ENCODE measurements at places on chromosomes 5 and 9.

GRCh38 chr9:120463765-120464164, 116.2 kb downstream of the CDK5RAP2 start:
- DNase-seq: no peak

GRCh38 chr5:96144289-96144688, 182.6 kb upstream of the ELL2 start:
- DNase-seq: no peak

- no peak for DNase-seq
Observed at GRCh38 chr5:137401946-137402345, 97.2 kb downstream of the SPOCK1 start.

GRCh38 chr9:128059365-128059983, 7.6 kb downstream of the NAIF1 start:
- DNase-seq: no peak

DNA sequence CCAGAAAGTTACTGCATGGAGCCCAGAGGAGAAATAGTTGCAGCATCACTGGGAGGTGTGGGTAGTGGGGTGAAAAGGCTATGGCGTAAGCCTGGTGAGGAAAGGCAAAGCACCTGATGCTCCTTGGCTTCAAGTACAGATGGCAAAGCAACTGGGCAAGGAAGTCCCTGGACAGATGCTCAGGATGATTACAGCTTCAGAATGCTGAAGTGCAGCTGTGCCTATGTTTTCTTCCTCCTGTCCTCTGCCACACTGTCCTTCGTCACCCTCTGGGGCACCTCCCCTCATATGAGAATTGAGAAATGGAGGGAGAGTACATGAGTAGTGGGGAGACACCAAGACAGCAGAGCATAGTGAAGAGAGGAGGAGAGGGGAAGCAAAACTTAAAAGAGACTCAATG, 328.0 kb downstream of the PDE4D start:
- no peak for DNase-seq

DNA sequence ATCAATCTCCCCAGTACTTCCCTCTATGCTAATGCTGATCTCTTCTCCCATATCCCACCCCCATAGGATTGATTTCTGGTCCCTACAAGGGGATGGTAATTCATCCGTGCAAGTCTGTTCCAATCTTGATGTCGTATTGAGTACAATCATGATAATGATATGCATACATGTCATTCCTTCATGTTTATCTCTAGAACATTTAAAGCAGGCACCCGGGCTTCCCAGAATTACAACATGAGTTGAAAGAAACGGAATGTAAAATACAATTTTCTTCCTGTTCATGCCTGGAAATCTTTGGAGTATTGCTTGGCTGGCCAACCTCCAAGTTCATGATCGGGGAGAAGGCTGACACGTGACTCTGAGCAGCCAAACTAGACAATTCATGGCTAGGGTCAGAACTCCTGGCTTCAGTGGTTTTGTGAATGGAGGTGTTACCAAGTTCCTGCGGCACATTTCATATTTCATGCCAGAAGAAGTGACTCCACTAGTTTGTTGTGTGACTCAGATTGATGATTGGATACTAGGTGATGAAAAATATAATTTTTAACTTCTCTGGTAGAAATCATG, 66.6 kb downstream of the C9orf152 start:
- no peak for DNase-seq

GRCh38 chr9:11003836-11004235, 391.0 kb upstream of the PTPRD start:
- no peak for DNase-seq

DNA sequence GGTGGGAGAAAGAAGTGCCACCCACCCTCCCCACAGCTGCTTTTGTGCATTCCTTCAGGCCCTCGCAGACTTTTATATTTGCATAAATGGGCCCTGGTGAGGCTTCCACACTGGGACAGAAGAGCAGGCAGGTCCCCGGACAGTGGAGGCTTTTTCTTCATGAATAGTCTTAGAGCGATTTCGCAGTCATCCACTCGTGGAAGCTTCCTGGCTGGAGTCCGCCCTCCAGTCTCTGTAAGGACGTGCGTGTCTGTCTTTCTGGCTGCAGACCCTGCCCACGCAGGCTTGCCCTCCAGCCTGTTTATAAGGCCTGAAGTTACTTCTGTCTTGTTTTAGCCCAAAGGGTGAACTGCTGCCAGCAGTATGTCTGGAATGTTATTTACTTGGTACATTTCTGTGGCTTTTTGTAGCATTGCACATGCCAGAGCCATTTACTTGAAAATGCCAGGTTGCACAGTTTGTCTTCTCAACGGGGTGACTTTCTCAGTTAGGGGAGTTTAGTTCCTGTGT, 195.7 kb downstream of the AOPEP start:
- no peak for DNase-seq

- DNase-seq: no peak
Observed at GRCh38 chr5:102759289-102759688, 4.2 kb downstream of the PAM start.

All from nephron progenitor cell (in vitro differentiated cells).